ENCODE measurements at places on chromosomes 16 and 17. TPM values are rescaled to one million over a fixed set of nuclear protein-coding genes. Genes with fewer than 3 reads are reported as not detected.

The WSCD1 gene
- 0.18 TPM for total RNA-seq

The TBX2 gene
- 4.1 TPM for total RNA-seq

The HSD17B1 gene
- total RNA-seq: 4.7 TPM

The TEKT3 gene
- 0.63 TPM for total RNA-seq

The ZNF624 gene
- total RNA-seq: 6.2 TPM

The TBC1D3C gene
- total RNA-seq: not detected

The KRTAP9-3 gene
- not detected for total RNA-seq

The TBC1D3 gene
- not detected for total RNA-seq

The RAD51D gene
- 14.8 TPM for total RNA-seq

The SCARF1 gene
- 1.3 TPM for total RNA-seq

The FAM171A2 gene
- total RNA-seq: 3.1 TPM

The CDH11 gene
- 397 TPM for total RNA-seq

The PDK2 gene
- 37.8 TPM for total RNA-seq

The GRAPL gene
- not detected for total RNA-seq

The AXIN2 gene
- 8.0 TPM for total RNA-seq

The CDRT15 gene
- total RNA-seq: not detected

The HSF5 gene
- 0.16 TPM for total RNA-seq

The CRHR1 gene
- not detected for total RNA-seq

The IGF2BP1 gene
- total RNA-seq: 5.0 TPM

The KRTAP4-5 gene
- not detected for total RNA-seq

The MARVELD3 gene
- total RNA-seq: not detected

The CD300LB gene
- total RNA-seq: not detected

The HOXB8 gene
- total RNA-seq: 0.09 TPM

The CRYBA1 gene
- total RNA-seq: not detected

The HOXB7 gene
- total RNA-seq: 0.18 TPM

Data from fibroblast of the aortic adventitia (primary cell).